ENCODE measurements at places on chromosomes 5 and 9.

GRCh38 chr5:143826951-143827444 lies 15.0 kb downstream of the HMHB1 start:
- no peak overlapping the region for H3K27ac ChIP-seq
- H3K36me3 ChIP-seq = no peaks in the 10 kb centered on the region
- H3K4me3 ChIP-seq = no peak overlapping the region
- DNase-seq = no peak
- H3K27me3 ChIP-seq = no peaks in the 10 kb centered on the region
- H3K4me1 ChIP-seq = peaks cover 3% of the 10 kb centered on the region

DNA sequence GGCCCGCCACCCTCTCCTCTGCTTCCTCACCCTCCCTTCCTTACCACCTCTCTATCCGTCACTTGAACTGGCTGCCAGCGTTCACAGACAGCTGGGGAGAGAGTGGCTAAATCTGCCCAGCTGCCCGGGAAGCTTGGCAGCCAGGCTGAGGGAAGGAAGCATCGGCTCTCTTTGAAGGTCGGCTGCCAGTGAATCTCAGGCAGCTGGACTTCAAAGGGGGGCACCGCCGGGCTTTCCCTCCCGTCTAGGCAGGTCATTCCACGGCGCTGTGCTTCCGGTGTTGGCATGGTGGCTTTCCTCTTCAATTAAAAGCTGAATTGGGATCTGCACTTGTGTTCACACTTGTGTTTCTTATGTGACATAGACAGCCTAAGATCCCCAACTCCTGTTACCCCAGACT lies 174.0 kb downstream of the GDNF start:
- H3K36me3 ChIP-seq = no peaks in the 10 kb centered on the region
- no peak overlapping the region for H3K27ac ChIP-seq
- no peak overlapping the region for H3K4me3 ChIP-seq
- no peaks in the 10 kb centered on the region for H3K27me3 ChIP-seq
- H3K4me1 ChIP-seq = peaks cover 6% of the 10 kb centered on the region

DNA sequence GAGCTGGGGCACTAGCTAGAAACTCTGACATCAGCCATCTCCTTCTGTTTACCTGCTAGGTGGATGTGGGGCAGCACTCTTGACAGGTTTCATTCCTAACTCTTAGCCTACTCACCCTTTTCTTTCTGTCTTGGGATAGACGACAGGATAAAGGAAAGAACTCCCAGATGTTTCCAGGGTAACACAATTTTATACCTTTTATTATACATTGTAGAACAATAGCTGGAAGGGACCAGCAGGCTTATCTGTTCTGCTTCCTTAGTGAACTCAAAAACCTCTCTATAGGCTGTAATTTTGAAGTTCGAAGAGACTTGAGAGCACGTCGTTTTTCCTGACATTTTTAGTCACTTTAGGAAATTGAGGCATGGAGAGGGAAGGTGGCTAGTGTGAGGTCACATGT lies 13.2 kb downstream of the SPTAN1 start:
- H3K36me3 ChIP-seq = peaks cover 42% of the 10 kb centered on the region
- H3K4me1 ChIP-seq = peaks cover 2% of the 10 kb centered on the region
- peak overlapping the region; percentile 2 for H3K27ac ChIP-seq
- H3K27me3 ChIP-seq = no peaks in the 10 kb centered on the region

DNA sequence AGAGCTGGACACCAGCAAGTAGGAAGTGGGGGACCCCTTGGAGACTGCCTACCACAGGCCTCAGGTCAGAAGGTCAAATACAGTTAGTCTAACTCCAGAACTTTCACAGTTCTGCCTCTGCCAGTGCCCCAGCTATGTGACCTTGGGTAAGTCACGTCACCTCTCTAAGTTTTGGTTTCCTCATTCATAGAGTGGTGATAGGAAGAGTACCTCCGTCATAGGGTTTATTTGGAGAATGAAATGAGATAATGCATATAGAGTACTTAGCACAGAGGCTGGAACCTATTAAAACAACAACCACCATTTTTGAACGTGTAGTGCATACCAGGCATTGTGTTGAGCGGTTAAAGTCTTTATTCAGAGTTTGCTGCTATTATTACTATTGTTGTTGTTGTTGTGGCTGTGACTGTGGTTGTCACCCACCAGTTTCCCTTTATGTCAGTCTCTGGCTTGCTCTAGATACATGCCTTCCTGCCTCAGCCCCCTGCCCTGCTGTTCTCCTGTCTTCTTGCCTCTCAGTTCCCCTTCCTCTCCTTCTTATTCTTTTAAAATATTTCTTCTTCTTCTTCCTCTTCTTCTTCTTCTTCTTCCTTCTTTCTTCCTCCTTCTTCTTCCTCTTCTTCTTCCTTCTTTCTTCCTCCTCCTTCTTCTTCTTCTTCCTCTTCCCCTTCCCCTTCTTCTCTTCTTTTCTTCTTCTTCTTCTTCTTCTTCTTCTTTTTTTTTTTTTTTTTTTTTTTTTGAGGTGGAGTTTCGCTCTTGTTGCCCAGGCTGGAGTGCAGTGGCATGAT lies 67.8 kb downstream of the RALGPS1 start:
- no peaks in the 10 kb centered on the region for H3K4me1 ChIP-seq
- H3K27me3 ChIP-seq = no peaks in the 10 kb centered on the region
- no peak overlapping the region for H3K4me3 ChIP-seq
- no peak overlapping the region for H3K27ac ChIP-seq
- peaks cover 9% of the 10 kb centered on the region for H3K36me3 ChIP-seq

DNA sequence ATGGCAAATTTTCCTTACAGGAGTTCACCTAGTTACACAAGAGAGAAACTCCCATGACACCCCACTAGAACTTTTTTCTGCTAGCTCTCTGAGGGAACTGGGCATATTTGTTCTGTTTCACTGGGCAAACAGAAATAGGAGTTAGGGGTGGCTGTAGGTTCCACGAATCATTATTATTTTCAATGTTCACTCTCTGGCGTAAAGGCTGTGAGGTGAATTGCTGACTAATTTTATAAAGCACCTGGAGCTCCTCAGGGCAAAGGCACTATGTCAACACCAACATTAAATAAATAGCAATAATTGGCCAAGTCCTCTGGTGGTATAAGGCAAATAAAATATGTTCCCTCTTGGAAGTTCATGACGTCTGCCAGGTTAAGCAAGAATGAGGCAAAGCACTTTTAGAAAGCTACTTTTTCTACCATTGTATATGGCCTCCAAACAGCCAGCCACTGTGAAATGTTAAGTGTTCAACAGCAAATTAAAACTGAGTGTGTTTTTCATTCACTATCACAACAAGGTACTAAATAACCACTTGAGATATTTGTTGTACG lies 344.6 kb downstream of the PDE4D start:
- peaks cover 2% of the 10 kb centered on the region for H3K4me1 ChIP-seq
- H3K27ac ChIP-seq = no peak overlapping the region
- no peak for DNase-seq
- H3K4me3 ChIP-seq = no peak overlapping the region

DNA sequence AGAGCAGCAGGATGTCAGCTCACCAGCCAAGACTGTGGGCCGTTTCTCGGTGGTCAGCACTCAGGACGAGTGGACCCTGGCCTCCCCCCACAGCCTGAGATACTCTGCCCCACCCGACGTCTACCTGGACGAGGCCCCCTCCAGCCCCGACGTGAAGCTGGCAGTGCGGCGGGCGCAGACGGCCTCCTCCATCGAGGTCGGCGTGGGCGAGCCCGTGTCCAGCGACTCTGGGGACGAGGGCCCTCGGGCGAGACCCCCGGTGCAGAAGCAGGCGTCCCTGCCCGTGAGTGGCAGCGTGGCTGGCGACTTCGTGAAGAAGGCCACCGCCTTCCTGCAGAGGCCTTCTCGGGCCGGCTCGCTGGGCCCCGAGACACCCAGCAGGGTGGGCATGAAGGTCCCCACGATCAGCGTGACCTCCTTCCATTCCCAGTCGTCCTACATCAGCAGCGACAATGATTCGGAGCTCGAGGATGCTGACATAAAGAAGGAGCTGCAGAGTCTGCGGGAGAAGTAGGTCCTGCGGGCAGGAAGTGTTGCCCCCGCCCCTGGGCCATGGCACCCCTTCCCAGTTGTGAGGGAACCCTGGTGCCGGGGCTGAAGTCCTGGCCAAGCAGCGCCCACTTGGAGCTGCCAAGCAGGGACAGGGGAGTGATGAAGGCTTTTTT lies 108.9 kb downstream of the WNK2 start:
- no peak for DNase-seq
- no peak overlapping the region for H3K27ac ChIP-seq
- peaks cover 85% of the 10 kb centered on the region for H3K36me3 ChIP-seq
- H3K4me1 ChIP-seq = peaks cover 9% of the 10 kb centered on the region

DNA sequence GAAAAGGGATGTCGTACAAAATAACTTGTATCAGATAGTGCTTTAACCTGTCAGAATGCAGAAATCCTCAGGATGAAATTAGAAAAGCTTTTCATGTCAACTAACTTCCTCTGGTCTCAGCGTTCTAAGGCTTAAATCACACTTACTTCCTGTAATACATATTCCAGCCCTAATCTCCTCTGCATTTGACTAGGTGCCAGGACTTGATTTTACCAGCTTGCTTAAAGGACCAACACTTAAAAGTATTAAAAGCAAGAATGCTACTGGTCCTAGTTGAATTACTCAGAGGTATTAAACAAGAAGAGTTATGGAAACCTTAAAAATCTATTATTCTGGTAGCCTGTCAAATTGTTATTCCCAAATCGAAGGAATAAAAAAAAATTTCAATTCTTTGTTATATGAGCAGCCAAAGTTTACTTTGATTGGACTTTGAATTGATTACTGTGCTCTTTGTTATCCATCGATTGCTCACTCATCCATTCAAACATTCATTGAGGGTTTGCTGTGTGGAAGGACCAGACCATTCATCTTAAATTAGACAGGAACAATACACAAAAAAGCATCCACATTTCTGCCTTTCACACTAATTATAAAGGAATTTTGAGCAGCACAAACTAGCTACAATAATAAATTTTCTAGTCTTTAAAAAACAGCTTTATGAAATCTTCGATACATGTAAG lies 108.7 kb downstream of the MUSK start:
- no peak for DNase-seq
- H3K27ac ChIP-seq = no peak overlapping the region
- no peak overlapping the region for H3K4me3 ChIP-seq
- H3K27me3 ChIP-seq = no peaks in the 10 kb centered on the region
- H3K36me3 ChIP-seq = no peaks in the 10 kb centered on the region

GRCh38 chr9:127586537-127586936 lies 25.5 kb upstream of the STXBP1 start:
- H3K4me3 ChIP-seq = no peak overlapping the region
- H3K27ac ChIP-seq = no peak overlapping the region
- H3K4me1 ChIP-seq = peaks cover 4% of the 10 kb centered on the region
- peak; percentile 63 for DNase-seq

DNA sequence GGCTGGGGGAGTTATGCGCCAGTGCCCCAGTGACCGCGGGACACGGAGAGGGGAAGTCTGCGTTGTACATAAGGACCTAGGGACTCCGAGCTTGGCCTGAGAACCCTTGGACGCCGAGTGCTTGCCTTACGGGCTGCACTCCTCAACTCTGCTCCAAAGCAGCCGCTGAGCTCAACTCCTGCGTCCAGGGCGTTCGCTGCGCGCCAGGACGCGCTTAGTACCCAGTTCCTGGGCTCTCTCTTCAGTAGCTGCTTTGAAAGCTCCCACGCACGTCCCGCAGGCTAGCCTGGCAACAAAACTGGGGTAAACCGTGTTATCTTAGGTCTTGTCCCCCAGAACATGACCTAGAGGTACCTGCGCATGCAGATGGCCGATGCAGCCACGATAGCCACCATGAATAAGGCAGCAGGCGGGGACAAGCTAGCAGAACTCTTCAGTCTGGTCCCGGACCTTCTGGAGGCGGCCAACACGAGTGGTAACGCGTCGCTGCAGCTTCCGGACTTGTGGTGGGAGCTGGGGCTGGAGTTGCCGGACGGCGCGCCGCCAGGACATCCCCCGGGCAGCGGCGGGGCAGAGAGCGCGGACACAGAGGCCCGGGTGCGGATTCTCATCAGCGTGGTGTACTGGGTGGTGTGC lies at the start of gene RXFP3:
Gene RXFP3 (plus strand): TSS at position 6 of the 636 bp plus-strand sequence. CDS start 355 bp downstream, at position 361.
- H3K4me1 ChIP-seq = peaks cover 33% of the 10 kb centered on the region
- H3K27ac ChIP-seq = no peak within 1 kb of the TSS
- DNase-seq = no peak
- H3K27me3 ChIP-seq = peaks cover 54% of the 10 kb centered on the region

GRCh38 chr5:147882586-147883313 lies 4.2 kb downstream of the SCGB3A2 start:
- no peaks in the 10 kb centered on the region for H3K36me3 ChIP-seq
- H3K4me1 ChIP-seq = no peaks in the 10 kb centered on the region
- H3K27ac ChIP-seq = no peak overlapping the region
- DNase-seq = no peak
- no peak overlapping the region for H3K4me3 ChIP-seq

DNA sequence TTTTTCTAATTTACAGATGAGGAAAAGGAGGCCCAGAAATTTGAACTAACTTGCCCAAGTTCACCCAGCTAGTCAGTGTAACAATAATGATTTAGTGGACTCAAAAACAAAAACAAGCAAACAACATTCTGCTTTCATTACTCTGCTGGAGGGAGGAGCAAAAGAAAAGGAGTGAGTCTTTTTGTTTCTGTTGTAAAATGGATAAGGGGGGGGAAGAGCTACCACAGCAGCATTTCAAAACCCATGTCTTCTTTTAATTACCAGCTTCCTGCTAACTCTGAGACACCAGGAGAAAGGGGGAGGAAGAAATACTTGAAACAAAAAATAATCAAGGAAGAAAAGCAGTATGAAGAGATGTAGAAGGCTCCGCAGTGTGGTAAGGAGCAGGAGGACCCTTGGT lies 39.2 kb upstream of the EQTN start:
- H3K4me1 ChIP-seq = peaks cover 28% of the 10 kb centered on the region
- DNase-seq = no peak
- H3K27ac ChIP-seq = no peak overlapping the region
- no peaks in the 10 kb centered on the region for H3K27me3 ChIP-seq

GRCh38 chr5:133360693-133361472 lies 251.5 kb downstream of the FSTL4 start:
- DNase-seq = no peak
- peaks cover 5% of the 10 kb centered on the region for H3K27me3 ChIP-seq
- H3K36me3 ChIP-seq = no peaks in the 10 kb centered on the region
- H3K27ac ChIP-seq = no peak overlapping the region
- H3K4me1 ChIP-seq = peaks cover 15% of the 10 kb centered on the region

DNA sequence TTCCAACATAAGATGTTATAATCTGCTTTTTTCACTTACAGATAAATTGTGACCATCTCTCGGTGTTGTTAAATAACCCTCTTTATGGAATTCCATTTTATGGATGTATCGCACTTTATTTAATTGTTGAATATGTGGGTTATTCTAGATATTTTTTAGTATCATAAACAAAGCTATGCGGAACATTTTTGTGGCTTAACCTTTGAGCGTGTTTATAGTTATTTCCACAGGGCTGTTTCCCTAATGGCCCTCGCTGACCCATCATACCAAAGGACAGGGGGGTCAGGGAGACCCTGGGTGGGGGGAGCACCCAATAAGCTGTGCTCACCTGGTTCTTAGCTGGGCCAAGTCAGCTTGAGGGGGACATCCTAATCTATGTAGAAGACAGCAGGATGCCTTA lies 65.3 kb downstream of the NDST1 start:
- no peak overlapping the region for H3K27ac ChIP-seq
- H3K4me3 ChIP-seq = no peak overlapping the region
- no peaks in the 10 kb centered on the region for H3K4me1 ChIP-seq
- DNase-seq = no peak
- no peaks in the 10 kb centered on the region for H3K36me3 ChIP-seq

- no peak overlapping the region for H3K27ac ChIP-seq
- H3K4me3 ChIP-seq = no peak overlapping the region
- H3K27me3 ChIP-seq = no peaks in the 10 kb centered on the region
- H3K4me1 ChIP-seq = no peaks in the 10 kb centered on the region
- DNase-seq = no peak
Measured at GRCh38 chr9:83646500-83647239, 23.7 kb downstream of the IDNK start.

- no peak overlapping the region for H3K4me3 ChIP-seq
- H3K4me1 ChIP-seq = no peaks in the 10 kb centered on the region
- H3K36me3 ChIP-seq = no peaks in the 10 kb centered on the region
- H3K27ac ChIP-seq = no peak overlapping the region
Measured at GRCh38 chr9:117034866-117035265, 347.8 kb downstream of the TRIM32 start.
